ENCODE measurements at places on chromosomes 6 and 20. TPM values are rescaled to one million over a fixed set of nuclear protein-coding genes. Genes with fewer than 3 reads are reported as not detected.

DNA sequence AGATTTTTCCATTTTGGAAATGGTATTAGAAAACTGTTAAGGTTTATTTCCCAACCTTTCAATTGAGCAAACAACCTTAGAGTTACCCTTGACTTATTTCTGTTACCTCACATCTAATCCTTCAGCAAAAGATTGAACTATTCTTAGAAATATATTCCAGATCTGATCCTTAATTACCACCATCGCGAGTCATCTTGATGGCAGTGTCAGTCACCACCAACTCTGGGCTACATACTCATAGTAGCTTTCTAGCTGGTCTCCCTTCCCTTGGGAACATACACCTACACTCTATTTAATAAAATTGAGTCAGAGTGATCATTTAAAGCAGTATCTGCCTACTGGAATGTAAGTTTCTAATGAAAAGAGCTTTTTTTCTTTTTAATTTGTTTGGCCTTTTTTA lies 308.2 kb downstream of the EYS start:
- no peak for DNase-seq
- no peaks in the 10 kb centered on the region for H3K27me3 ChIP-seq
- no peaks in the 10 kb centered on the region for H3K4me1 ChIP-seq
- H3K27ac ChIP-seq = no peak overlapping the region

DNA sequence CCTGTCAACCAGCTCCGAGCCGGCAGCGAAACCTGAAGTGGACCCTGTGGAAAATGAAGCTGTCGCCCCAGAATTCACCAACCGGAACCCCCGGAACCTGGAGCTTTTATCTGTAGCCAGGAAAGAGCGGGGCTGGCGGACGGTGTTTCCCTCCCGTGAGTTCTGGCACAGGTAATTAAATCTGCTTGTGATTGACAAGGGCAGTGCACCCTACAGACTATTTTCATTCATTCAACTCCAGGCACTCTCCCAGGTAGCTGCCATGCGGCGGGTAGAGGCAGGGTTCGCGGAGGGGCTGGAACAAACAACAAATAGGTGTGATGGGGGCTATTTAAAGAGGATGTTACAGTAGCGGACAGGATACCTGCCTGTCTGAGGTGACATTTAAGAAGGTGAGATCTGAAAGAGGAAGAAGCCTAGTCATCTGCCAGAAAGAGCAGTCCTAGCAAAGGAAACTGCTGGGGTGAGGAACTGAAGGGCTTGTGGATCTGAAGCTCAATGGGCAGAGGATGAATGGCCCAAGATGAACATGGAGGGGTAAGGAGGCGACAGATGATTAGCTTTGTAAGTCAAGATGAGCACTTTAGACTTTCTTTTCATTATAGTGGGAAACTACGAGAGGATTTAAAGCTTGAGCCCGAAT lies 810 bp downstream of the MRPL18 start:
- no peak for DNase-seq
- H3K36me3 ChIP-seq = peaks cover 46% of the 10 kb centered on the region

GRCh38 chr20:45373353-45374100 lies 4.6 kb downstream of the TP53TG5 start:
- no peaks in the 10 kb centered on the region for H3K36me3 ChIP-seq
- H3K4me3 ChIP-seq = peak overlapping the region; percentile 29
- peak overlapping the region; percentile 79 for H3K27ac ChIP-seq
- DNase-seq = peak; percentile 71
- H3K4me1 ChIP-seq = peaks cover 20% of the 10 kb centered on the region

The MOG gene
- total RNA-seq = not detected

The CTNNBL1 gene
- 25.5 TPM for total RNA-seq

The EMILIN3 gene
- 1.8 TPM for total RNA-seq

GRCh38 chr20:3494218-3494617 lies 23.4 kb downstream of the ATRN start:
- H3K27me3 ChIP-seq = no peaks in the 10 kb centered on the region
- DNase-seq = no peak
- H3K27ac ChIP-seq = no peak overlapping the region
- no peaks in the 10 kb centered on the region for H3K4me1 ChIP-seq
- H3K4me3 ChIP-seq = no peak overlapping the region

The CALHM5 gene
- total RNA-seq = 5.2 TPM

GRCh38 chr20:6142348-6142993 lies 19.6 kb upstream of the FERMT1 start:
- H3K4me1 ChIP-seq = no peaks in the 10 kb centered on the region
- no peak overlapping the region for H3K4me3 ChIP-seq
- no peak overlapping the region for H3K27ac ChIP-seq
- DNase-seq = no peak

- no peaks in the 10 kb centered on the region for H3K36me3 ChIP-seq
- no peak overlapping the region for H3K27ac ChIP-seq
- no peaks in the 10 kb centered on the region for H3K4me1 ChIP-seq
- H3K27me3 ChIP-seq = no peaks in the 10 kb centered on the region
Measured at GRCh38 chr6:106411643-106412200, 51.2 kb downstream of the CRYBG1 start.

DNA sequence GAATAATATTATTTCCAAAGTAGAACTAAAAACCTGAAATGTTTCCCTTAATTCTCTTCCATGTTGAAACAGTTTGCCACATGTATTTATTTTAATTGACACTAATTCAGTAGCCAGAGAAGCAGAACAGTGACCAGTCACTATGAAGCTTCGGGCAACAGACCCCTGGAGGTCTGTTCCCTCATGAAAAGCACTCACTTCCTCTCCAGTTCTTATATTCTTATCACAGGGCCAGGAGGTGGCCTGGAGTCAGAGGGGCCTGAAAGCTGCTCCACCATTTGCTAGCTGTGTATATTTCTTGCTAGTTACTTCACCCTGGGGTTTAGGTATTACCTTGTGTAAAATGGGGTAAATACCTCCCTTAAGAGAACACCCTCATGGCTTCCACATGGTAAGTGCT lies 49.1 kb downstream of the MAP7 start:
- H3K4me3 ChIP-seq = no peak overlapping the region
- H3K27me3 ChIP-seq = no peaks in the 10 kb centered on the region
- no peaks in the 10 kb centered on the region for H3K4me1 ChIP-seq
- DNase-seq = no peak
- H3K36me3 ChIP-seq = no peaks in the 10 kb centered on the region

DNA sequence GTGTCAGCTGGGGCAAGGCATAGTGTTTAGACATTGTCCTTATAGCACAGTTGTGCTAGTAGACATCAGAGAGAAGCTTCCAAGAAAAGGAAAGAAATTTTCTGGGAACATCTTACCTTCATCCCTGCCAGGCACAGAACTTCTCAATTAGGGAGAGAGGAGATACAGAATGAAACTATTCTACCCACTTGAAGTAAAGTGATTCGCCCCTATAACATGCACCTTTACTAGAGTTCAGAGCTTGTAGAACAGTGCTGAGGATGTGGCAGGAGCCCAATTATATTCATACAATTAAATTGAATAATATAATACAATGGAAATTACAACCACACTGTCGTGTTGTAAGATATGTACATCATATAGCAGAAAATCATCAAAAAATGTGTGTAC lies 1063.9 kb upstream of the CITED2 start:
- no peaks in the 10 kb centered on the region for H3K4me1 ChIP-seq
- H3K27ac ChIP-seq = no peak overlapping the region
- H3K4me3 ChIP-seq = no peak overlapping the region

GRCh38 chr20:46709459-46710152 lies at the start of gene SLC2A10:
Gene SLC2A10 (plus strand): TSS chr20:46709649. CDS start chr20:46709737, 88 bp downstream.
- no peaks in the 10 kb centered on the region for H3K27me3 ChIP-seq
- peak within 1 kb of the TSS; percentile 61 for H3K4me3 ChIP-seq
- no peaks in the 10 kb centered on the region for H3K36me3 ChIP-seq
- DNase-seq = peak; percentile 51
- H3K27ac ChIP-seq = peak within 1 kb of the TSS; percentile 76
- H3K4me1 ChIP-seq = peaks cover 59% of the 10 kb centered on the region

- DNase-seq = no peak
- no peaks in the 10 kb centered on the region for H3K36me3 ChIP-seq
- no peaks in the 10 kb centered on the region for H3K4me1 ChIP-seq
- peak overlapping the region; percentile 28 for H3K4me3 ChIP-seq
- no peaks in the 10 kb centered on the region for H3K27me3 ChIP-seq
- peak overlapping the region; percentile 81 for H3K27ac ChIP-seq
Measured at GRCh38 chr6:97049253-97050011, 124.9 kb downstream of the KLHL32 start.

The MLIP gene
- total RNA-seq = 300 TPM

DNA sequence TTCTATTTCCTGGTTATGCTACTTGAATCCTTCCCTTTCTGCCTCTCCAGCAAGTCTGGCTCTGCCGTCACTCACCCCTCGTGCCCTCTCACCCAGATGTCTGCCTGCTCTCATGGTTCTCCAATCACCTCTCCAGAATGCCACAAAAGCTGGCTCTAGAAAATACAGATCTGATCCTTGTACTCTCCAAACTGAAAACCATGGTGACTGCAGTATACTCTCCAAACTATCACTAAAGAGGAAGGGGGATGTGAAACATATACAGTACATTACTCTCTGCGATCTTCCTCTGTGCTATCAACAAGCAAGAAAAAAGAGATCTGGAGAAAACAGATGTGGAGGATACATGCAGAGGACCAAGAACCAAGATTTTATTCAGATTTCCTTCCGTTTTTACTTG lies 91.1 kb downstream of the ATXN1 start:
- H3K27me3 ChIP-seq = no peaks in the 10 kb centered on the region
- H3K36me3 ChIP-seq = no peaks in the 10 kb centered on the region
- DNase-seq = no peak
- H3K4me1 ChIP-seq = peaks cover 38% of the 10 kb centered on the region

The GPSM3 gene
- 17.7 TPM for total RNA-seq

GRCh38 chr6:32113386-32114352 lies 4.5 kb upstream of the TNXB start:
- peaks cover 11% of the 10 kb centered on the region for H3K36me3 ChIP-seq
- H3K27me3 ChIP-seq = no peaks in the 10 kb centered on the region
- DNase-seq = peak; percentile 90
- peaks cover 70% of the 10 kb centered on the region for H3K4me1 ChIP-seq
- no peak overlapping the region for H3K4me3 ChIP-seq

DNA sequence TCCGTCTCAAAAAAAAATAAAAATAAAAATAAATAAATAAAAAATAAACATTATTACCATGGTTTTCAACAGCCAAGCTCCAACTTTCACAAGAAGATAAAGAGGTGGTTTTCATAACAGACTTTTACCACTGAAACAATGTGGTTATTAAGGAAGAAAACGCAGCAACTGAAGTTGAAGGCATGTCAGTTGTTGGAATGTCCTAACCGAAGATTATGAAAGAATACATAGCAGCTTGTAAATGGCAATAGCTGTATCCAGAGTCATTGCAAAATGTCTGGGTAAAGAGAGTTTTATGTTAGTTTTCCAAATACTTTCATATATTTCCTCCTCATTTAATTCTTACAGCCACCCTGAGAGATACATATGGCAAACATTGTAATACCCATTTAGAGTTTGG lies 161.6 kb upstream of the MARCKS start:
- no peaks in the 10 kb centered on the region for H3K4me1 ChIP-seq
- no peaks in the 10 kb centered on the region for H3K27me3 ChIP-seq
- H3K36me3 ChIP-seq = no peaks in the 10 kb centered on the region
- H3K27ac ChIP-seq = no peak overlapping the region

The PDRG1 gene
- 15.7 TPM for total RNA-seq

DNA sequence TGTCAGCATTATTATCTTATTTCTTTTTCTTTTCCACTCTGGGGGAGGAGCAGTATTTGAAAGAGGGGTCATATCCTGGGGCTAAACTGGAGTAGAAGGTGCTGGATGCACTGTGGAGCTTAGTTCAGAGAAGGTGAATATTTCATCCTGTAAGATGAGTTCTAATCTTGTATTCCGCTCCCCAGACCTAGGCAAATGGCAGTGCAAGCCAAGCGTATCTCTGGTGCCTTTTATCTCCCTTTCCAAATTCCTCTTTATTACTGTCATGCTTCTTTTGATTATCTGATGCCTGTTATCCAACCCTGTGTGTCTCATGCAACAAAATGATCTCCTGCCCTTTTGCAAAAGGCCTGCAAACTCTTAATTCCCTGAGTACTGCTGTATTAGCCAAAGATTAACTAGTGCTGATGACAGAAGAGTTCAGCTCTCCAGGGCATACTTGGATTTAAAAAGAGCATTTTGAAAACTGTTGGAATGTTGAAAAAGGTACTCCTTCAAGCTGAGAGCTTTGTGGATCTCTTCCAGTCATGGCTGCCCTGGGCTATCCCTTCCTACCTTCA lies 138.0 kb downstream of the CARMIL1 start:
- DNase-seq = no peak
- no peaks in the 10 kb centered on the region for H3K27me3 ChIP-seq
- H3K36me3 ChIP-seq = no peaks in the 10 kb centered on the region
- H3K4me1 ChIP-seq = peaks cover 6% of the 10 kb centered on the region

GRCh38 chr6:36758516-36759147 lies 61.0 kb downstream of the RAB44 start:
- DNase-seq = no peak
- H3K27me3 ChIP-seq = no peaks in the 10 kb centered on the region

DNA sequence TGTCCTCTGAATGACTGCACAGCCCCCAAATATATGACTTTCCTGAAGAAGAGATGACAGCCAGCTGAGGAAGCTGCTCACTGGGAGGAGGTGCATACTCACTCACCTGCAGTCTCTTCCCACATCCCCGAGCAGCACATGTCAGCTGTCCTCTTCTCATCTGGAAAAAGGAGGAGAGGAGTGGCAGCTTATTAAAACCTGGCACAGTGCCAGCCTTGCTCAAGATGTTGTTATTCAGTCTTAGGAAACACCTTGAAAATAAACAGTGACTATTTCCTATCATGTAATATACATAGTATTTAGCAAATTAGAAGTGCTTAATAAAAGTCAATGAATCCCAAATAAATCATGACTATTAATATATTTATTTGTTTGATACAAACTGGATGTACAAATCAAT lies 232.9 kb downstream of the EPM2A start:
- no peaks in the 10 kb centered on the region for H3K36me3 ChIP-seq
- H3K27ac ChIP-seq = no peak overlapping the region
- no peak for DNase-seq

DNA sequence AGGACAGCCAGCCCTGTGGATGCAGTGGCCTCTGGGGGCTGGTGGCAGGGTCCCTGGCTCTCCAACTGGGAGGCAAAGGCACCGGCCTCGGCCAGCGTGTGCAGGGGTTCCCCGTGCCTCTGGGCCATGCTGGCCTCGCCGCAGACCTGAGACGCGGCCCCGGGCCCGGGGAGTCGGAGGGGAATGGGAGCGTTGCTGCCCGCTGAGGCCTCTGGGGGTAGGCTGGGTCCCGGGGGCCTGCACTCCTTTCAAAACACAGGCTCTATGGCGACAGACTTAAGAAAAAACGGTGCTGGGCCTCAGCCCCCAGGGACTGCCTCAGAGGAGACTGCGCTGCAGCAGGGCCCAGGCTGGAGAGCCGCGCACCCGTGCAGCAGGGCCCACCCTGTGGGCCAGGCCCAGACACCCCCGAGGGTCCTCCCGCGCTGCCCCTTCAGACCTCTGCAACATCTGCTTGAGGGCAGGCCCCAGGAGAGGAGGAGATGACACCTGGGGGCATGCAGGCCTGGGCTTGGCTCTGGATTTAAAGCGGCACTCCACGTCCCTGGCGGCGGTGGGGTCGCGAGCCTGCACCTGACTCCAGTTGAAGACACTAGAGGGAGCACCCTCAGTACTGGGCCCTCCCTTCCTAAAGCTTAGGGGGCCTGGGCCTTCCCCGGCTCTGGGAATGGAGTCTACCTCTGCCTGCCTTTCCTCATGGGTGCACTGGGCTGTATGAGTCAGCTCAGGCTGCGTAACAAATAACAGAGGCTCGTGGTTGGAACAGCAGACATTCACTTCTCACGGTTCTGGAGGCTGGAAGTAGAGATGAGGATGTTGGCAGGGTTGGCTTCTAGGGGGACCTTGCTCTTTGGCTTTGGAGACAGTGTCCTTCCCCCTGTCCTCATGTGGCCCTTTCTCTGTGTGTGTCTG lies 117.4 kb upstream of the RPS6KA2 start:
- H3K27ac ChIP-seq = no peak overlapping the region
- no peaks in the 10 kb centered on the region for H3K36me3 ChIP-seq
- no peak overlapping the region for H3K4me3 ChIP-seq
- no peaks in the 10 kb centered on the region for H3K4me1 ChIP-seq
- DNase-seq = no peak

The CGA gene
- total RNA-seq = not detected
